Amniotic epithelial cell (primary cell): ENCODE measurements at places on chromosomes 7 and 10.

GRCh38 chr7:144670218-144670617 lies 165.6 kb downstream of the TPK1 start:
- peak; percentile 45 for DNase-seq

DNA sequence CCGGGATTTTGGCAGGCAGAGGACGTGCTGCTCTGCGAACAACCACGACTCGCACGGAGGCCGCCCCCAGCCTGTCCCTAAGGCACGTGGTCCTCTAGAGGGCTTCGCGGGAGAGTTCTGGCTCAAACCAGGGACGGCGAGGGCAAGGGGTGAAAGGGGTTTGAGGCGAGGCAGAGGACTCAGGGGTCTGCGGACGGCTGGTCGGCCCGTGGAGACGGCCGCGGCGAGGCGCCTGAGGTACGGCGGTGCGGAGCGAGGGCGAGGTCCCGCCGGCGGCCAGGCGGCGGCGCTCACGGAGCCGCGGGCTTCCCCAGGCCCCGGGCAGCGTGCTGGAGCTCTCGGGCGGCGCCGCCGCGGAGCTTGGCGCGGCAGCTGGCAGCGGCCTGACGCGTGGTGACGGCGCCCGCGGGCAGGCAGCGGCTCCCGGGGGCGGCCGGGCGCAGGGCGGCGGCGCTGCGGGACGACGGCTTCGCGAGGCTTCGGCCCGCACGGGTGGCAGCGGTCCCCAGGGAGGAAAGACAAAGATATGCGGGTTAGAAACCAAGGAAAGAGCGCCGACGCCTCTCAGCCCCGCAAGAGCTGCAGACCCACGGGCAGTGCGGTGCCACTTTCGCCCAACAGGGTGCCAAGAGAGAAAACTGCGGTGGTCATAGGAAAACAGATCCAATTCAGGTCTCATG lies 44.8 kb downstream of the ZNF800 start:
- DNase-seq: peak; percentile 51

- peak; percentile 77 for DNase-seq
These were observed 4.4 kb upstream of the LUC7L2 start for GRCh38 chr7:139355320-139355719.

DNA sequence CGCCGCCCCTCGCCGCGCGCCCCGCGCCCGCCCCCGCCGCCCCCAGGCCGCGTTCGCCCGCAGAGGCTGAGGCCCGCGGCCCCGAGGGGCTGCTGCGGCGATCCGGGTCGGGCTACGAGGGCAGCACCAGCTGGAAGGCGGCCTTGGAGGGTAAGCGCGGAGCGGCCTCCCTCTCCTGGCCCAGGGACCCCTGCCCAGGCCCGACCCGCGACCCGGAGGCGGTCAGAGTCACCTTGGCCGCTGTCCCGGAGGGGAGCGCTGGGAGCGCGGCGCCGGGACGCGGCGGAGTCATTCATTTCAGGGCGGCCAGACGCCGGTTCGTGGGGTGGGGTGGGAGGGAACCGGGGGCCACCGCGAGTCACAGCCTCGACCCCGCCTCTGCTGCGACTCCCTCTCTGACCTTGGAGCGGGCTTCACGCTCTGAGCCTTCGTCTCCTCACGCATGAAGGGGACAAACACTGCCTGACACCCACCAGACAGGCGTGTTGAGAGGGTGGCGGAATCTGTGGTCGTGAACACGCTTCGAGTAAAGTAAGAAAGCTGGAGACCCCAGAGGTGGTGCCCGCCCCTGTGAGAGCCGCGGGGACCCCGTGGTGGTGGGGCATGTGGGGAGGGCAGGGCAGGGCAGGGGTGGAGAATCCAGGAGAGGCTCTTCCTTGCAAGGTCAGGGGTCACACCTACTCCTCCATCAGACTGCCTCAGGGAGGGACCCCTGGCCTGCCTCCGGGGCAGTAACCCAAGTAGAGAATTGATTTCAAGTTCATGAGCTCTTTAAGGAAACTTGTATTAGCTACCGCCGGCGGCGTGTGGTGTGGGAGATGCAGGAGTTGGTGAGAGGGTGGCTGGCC lies 707 bp downstream of the CLEC2L start:
- no peak for DNase-seq

- no peak for DNase-seq
These were observed 92.5 kb downstream of the POU6F2 start for GRCh38 chr7:39069896-39070881.

GRCh38 chr10:128751284-128751683 lies 625.1 kb upstream of the MKI67 start:
- no peak for DNase-seq

- peak; percentile 92 for DNase-seq
These were observed 67.7 kb upstream of the JCAD start for GRCh38 chr10:30127120-30127541.

DNA sequence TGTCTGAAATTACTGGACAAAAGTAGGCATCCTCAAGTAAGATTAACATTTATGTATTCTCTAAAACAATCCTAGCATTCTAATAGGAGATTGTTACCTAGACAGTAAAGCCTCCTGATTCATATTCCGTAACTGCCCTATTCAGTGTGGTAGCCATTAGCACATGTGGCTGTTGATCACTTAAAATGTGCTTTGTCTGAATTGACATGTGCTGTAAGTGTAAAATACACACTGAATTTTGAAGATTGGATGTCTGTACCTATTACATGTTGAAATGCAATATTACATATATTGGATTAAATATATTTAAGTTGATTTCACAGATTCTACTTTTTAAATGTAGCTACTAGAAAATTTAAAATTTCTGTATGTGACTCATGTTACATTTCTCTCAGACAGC lies 14.6 kb downstream of the EDRF1 start:
- no peak for DNase-seq

GRCh38 chr7:77327067-77327931 lies 88.8 kb downstream of the GSAP start:
- peak; percentile 97 for DNase-seq

DNA sequence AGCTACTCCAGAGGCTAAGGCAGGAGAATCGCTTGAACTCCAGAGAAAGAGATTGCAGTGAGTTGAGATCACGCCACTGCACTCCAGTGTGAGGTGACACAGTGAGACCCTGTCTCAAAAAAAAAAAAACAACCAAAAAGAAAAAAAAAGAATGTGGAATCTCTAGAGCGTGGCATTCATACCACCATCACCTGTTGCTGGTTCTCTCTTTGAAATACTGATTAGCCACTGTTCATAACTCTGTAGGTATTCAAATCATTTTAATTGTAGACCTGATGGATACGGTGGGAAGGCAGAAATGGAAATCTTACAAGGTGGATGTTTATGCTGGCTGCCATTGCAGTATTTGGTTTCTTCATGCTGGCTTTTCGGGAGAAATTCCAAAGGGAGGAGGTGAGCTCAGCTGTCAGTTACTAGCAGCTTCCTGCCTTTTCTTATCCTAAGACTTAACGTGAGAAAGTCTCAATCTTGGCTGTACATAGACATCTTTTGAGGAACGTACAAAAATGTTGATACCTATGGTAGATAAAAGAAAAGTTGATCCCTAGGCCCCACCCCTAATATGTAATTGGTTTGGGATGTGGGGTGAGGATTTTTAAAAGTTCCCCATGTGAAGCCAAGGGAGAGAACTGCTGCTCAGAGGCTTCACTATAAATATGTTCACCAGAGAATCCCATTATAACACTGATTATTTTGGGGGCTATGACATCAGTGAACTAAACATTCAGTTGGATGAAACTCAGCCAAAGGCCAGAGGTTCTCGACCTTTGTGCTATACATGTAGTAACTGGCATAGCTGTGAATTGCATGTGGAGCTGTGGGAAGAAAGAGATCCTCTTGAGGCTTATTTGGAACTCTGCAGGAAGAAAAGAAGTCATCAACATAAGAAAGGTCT lies 26.9 kb upstream of the MKLN1 start:
- no peak for DNase-seq

DNA sequence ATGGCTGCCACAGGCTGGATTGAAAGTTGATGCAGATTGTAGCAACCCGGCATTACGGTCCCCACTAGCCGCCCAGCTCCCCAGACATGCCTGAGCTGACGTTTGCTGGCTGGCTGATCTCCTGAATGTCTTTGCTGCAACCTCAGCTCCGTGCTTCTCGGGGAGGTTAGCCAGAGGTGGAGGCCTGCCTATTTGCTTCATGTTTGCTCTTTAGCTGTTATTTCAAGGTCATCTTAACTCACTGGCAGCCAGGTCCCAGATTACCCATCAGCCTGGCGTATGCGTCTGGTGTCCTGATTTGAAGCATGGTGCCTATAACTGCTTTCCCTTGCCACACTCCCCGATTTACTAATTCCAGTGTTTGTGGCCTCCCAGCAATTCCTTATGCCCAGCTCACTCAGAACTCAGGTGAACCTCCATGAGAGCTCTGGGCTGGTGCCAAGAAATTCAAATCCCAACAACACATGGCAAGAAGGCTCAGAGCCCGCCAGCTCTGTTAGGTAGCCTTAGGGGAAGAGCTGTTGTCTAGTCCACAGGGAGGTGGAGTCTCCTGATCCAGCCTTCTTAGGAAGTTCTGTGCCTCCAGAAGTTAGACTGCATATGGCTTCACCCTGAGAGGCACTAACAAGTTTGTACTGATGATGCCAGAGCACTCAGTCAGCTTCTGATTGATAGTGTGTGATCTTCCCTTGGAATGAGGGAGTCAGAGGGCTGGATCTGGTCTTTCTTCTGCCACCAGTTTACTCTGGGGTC lies 69.7 kb upstream of the EXOC4 start:
- no peak for DNase-seq

- no peak for DNase-seq
These were observed 21.0 kb downstream of the ELFN1 start for GRCh38 chr7:1691096-1691495.

DNA sequence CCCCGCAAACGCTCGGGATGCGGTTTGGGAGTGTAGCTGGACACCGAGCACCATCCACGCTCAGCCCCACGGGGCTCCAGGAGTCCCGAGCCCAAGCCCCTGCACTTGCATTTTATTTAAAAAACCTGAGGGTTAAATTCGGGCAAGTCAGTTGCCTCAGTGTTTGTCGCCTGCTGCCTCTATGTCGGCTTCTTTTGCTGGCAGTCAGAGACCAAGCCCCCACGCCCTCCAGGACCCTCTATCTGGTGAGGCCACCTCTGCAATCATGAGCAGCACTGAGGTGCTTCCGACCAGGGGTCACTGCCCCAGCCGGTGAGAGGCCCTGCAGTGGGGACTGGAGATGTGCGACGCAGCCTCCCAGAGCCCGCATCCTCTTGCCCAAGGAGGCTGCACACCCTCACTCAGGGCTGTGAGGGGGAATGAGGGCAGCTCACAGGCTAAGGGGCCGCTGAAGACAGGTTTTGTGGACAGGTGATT lies 13.3 kb upstream of the ZNF273 start:
- DNase-seq: no peak
